ENCODE measurements at places on chromosomes 13 and 19. TPM values are rescaled to one million over a fixed set of nuclear protein-coding genes. Genes with fewer than 3 reads are reported as not detected.

Gene MKNK2
- total RNA-seq, result 81.7 TPM

Gene AP1M2
- total RNA-seq, result 40.1 TPM

Gene XRCC1
- total RNA-seq, result 28.2 TPM

Gene LHFPL6
- 6.4 TPM for total RNA-seq

Gene TBXA2R
- total RNA-seq, result 1.2 TPM

Measured in A549 treated with GW870086 at 1 μM for 4 hours (cell line).